ENCODE measurements at places on chromosomes 6 and 20.

GRCh38 chr6:101401792-101402621 lies 8.5 kb downstream of the GRIK2 start:
- DNase-seq = peak; percentile 58

- DNase-seq = no peak
These were observed 44.1 kb downstream of the DUSP22 start for GRCh38 chr6:336159-337114.

DNA sequence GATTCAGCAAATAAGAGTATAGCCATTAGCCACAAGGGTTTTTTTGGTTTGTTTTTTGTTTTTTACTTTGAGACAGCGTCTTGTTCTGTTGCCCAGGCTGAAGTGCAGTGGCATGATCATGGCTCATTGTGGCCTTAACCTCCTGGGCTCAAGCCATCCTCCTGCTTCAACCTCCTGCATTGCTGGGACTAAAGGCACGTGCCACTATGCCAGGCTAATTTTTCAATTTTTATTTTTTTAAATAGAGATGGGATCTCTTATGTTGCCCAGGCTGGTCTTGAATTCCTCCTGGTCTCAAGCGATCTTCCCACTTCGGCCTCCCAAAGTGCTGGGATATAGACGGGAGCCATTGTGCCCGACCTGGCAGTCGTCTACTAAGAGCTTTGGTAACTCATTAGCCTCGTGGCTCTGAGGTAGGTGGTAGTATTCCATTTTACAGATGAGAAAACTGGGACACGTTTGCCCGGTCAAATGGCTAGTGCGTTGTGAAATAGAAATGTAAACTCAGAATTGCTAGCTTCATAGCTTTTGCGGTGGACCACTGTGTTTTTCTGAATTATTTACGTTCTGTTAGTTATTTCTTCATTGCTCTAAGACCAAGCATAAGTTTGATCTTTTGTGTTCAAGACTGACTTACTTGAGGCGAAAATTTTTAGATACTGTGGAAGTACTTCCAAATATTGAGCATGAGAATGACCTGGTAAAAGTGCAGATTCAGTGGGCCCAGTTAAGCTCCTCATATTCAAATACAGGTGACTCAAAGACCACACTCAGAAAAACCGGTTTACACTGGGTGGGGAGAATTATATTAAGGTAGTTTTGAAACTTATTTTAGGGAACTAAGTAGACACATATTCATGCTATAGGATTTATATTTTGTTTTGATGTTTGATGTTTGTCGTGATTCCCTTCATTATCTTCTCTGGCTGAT lies 2.1 kb downstream of the PANK2 start:
- DNase-seq = no peak

- DNase-seq = peak; percentile 86
These were observed at the start of gene SCAF8 for GRCh38 chr6:154733183-154733625. Gene SCAF8, plus strand, starts transcription at chr6:154733416. Its CDS starts 485 bp downstream, at chr6:154733901.

GRCh38 chr6:157981132-157981394 lies 600 bp upstream of the SYNJ2 start:
- no peak for DNase-seq

- no peak for DNase-seq
These were observed 144.1 kb upstream of the AKAP12 start for GRCh38 chr6:151095538-151096254.

GRCh38 chr6:25640891-25641290 lies 11.1 kb upstream of the SCGN start:
- no peak for DNase-seq

DNA sequence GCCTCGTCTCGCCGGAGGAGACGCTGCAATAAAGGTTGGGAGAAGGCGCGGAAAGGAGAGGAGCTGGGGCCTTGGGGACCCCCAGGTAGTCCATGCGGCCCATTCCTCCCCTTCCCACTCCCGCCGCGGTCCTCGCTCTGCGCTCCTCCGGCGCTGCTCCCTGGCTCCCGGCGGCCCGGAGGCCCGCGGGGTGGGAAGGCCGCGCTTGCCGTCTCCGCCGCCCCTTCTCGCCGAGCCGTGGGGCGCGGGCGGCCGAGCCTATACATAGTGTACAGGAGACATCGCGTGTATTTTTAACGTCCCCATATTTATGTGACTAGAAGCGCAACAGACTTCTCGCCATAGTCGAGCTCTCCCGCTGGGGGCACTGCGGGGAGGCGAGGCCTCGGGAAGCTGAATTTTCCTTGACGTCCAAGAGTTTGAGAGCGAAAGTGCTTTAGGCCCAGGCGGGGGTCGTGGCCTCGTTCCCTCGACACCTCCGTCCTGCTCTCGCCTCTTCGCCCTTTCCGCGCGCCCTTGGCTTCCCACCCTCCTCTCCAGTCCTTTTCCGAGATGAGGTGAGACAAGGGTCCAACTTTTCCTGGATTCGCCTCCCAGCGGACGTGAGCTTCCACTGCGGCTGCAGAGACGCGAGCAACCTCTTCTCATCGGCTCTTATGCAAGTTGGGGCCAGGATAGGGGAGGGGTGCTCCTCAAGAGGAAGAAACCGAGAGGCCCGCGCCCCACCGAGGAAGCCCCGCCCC lies 29.0 kb downstream of the SLC12A5 start:
- no peak for DNase-seq

DNA sequence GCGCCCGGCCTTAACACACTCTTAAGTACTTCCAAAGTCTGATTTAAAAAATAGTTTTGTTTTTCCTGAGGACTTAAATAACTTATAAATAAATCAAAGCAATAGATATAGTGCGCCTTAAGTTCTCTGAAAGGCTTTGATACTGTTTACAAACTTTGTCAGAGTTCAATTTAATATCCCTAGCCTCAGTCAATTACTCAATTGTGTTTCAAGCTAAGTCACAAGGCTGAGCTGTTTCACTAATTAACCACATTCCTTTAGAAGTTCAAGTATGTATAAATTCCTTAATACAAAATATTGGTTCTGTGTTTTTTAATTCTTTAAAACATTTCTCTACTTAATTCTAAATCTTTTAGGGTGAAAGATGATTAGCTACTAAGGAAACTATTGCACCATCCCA lies 178.4 kb upstream of the AGPAT4 start:
- DNase-seq = no peak

- DNase-seq = no peak
These were observed 2.1 kb upstream of the UBE2C start for GRCh38 chr20:45810191-45810970.

- DNase-seq = no peak
These were observed 44.7 kb downstream of the MCUR1 start for GRCh38 chr6:13769655-13770053.

DNA sequence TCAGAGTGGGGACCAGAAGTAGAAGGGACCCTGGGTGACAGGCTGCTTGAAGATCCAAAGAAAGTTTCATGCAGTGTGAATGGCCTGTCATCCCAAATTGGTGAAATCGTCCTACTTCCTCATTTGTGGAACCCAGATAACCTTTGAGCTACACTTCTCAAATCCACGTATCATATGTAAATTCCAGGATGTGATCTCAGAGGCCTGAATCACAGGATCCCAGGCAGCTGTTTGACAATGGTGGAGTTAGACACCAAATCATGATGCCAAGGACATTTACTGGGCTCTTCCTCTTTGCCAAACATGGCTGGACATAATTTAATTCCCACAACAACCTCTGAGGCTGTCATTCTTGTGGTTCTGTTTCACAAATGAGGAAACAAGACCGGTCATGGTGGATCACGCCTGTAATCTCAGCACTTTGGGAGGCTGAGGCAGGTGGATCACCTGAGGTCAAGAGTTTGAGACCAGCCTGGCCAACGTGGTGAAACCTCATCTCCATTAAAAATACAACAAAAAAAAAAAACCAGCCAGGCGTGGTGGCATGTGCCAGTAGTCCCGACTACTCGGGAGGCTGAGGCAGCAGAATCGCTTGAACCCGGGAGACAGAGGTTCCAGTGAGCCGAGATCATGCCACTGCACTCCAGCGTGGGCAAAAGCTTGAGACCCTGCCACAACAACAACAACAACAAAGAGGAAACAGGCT lies 39.9 kb upstream of the TTPAL start:
- no peak for DNase-seq

DNA sequence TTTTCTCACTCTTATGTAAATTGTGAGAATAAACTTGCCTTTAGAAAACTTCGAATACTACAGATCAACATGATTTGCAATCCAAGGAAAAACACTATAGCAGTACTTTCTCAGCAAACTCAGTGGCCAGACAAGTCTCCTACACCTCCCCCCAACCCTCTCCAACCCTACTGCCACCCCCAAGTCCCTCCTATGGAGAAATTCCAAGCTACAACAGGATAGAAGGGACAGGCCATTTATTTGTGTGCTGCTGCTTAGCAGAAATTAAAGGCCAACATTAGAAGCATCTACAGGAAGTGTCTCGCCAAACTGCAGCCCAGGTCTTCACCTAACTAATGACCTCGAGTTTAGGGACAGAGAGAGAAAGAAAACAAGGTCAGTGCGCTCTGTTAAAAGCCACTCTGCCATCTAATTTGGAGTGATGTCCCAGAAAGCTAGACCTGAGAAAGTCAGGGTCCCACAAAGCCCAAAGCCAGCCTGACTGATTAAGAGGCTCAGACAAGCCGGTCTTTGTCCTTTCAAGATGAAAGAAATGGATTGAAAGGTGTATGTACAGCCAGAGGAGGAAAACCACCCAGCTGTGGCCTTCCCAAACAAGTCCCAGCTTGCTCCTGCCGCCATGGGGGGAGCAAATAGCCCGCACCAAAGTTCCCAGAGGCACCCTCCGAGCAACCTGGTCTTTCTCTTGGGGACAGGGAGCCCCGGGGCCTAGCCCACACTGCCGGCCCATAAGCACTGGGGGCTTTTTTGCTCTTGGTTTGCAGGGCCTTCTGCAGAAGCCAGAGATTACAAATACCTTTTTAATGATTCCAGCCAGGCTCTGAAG lies 3.4 kb downstream of the BMP7 start:
- DNase-seq = no peak

GRCh38 chr6:168242111-168242939 lies 77.3 kb downstream of the DACT2 start:
- no peak for DNase-seq

- DNase-seq = no peak
These were observed 1.4 kb downstream of the BHLHE23 start for GRCh38 chr20:63005365-63005861.

GRCh38 chr6:22250486-22250885 lies 46.4 kb downstream of the PRL start:
- no peak for DNase-seq

DNA sequence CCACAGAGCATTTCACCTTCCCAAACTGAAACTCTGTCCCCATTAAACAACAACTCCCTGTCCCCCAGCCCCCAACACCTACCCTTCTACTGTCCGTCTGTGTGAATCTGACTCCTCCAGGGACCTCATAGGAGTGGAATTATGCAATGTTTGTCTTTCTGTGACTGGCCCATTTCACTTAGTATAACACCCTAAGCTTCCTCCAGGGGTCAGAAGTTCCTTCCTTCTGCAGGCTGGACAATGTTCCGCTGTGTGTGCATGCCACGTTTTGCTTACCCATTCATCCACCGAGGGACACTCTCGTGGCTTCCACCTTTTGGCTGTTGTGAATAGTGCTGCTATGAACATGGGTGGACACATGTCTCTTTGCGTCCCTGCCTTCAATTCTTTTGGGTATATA lies 37.6 kb upstream of the MPC1 start:
- DNase-seq = no peak

DNA sequence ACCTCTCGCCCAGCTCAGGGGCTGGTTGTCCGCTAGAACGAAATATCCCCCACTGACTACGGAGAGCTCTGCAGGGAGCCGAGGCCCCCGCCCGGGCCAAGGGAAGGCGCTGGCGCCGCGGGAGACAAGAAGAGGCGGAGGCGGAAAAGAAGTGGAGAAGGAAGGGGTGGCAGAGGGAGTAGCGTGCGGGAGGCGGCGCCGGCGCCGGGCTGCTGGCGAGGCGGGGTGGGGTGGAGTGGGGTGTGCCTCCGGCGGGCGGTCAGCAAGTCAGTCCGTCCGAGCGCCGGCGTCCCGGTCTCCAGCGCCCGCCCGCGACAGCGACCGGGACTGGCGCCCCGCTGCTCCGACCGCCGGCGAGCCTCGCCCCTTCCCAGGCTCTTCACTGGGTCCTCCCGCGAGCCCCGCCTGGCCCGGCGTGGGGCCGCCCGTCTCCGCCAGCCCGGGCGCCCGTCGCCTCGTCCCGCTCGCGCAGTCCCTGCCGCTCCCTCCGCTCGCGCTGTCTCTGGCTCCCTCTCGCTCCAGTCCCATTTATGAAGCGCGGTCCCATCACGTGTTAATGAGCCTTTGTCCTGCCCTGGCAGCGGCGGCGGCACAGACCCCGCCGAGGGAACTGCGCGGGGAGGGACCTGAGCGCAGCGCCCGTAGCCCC lies at the start of gene CNR1:
TSS of gene CNR1 (minus strand) at position 504 of the 649 bp plus-strand sequence. CDS start 21,073 bp downstream, outside the sequence.
- DNase-seq = peak; percentile 37

DNA sequence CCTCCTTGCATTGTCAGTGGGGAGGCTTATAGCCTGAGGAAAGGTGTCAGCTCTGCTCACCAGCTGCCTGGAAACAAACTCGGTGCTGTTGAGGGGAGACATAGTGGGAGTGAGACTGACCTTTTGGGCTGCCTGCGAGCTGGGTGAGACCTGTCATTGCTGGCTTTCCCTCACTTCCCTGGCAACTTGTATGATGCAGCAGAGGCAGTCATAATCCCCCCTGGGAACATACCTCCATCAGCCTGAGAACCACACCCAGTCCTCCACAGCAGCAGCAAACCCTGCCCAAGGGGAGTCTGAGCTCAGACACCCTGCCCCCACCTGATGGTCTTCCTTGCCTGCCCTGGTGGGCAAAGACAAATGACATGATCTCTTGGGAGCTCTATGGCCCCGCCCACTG lies 521.2 kb upstream of the IMPG1 start:
- DNase-seq = no peak

DNA sequence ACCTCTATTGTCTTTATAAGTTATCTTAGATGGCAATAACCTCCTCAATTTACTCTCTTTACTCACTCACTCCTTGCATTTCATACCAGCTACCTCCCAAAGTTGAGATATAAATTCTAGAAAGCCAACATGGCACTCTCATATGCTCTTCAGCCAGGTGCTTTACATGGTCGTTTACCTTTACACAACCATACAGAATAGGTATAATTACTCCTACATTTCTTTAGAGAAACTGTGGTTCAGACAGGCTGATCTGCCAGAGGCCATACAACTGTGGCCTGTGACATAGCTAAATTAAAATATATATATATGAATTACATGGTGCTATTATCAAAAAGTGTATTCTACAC lies 45.7 kb downstream of the HBS1L start:
- no peak for DNase-seq

DNA sequence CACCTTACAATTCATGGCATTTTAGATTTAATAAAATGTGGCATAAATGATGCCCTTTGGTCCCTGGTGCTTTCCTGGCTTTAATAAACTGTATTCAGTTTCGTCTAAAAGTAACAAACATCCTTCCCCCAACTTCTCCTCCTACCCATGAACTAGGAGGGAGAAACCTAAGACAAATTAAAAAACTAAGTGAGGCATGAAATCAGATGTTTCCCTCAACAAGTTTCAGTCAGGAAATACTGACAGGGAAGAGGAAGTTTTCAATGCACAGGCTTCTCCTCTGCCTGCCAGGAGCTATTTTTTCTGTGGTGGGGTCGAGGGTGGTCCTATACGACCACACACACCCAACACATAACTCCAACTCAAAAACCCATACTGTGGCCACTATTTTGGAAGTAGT lies 10.0 kb downstream of the HBS1L start:
- no peak for DNase-seq

Measured in NCI-H510A (cell line).